Fibroblast of the conjunctiva (primary cell): ENCODE measurements at places on chromosomes 1 and 21.

DNA sequence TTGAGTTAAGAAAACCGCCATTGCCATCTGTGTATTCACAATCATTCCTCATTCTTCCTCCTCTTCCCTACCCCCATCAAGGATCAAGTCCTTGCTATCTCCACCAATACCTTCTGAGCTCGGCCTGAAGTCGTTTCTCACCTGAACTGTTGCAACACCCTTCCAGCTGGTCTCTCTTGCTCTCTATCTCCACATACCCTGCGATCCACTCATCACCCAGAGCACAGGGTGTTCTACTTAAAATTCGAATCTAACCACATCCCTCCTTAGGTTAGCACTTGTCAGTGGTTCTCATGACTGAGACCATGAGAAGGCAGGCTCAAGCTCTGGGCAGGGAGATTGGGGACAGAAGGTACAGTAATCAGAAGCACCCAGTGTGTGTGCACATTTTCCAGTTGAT is 4.6 kb downstream of the IVL start:
- DNase-seq: no peak

GRCh38 chr1:151050051-151050688 is 2.6 kb downstream of the C1orf56 start:
- DNase-seq: no peak

GRCh38 chr1:216456682-216457081 is 33.4 kb upstream of the USH2A start:
- DNase-seq: peak; percentile 42

DNA sequence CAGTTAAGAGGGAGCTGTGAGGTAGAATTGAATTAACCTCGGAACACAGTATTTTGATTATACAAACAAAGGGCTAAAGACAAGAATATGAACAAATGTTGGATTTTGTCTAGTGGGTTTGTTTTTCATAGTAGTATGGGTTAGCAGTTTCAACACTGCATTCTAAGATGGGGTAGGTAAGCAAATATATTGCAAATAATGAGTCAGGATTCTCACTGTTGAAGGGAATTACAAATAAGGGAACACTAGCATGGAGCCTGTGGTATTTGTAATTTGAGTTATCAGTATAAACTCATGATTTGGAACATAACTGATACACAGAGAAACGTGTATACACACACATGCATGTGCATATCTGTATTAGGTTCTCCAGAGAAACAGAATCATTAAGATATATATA is 44.5 kb downstream of the CD55 start:
- no peak for DNase-seq

DNA sequence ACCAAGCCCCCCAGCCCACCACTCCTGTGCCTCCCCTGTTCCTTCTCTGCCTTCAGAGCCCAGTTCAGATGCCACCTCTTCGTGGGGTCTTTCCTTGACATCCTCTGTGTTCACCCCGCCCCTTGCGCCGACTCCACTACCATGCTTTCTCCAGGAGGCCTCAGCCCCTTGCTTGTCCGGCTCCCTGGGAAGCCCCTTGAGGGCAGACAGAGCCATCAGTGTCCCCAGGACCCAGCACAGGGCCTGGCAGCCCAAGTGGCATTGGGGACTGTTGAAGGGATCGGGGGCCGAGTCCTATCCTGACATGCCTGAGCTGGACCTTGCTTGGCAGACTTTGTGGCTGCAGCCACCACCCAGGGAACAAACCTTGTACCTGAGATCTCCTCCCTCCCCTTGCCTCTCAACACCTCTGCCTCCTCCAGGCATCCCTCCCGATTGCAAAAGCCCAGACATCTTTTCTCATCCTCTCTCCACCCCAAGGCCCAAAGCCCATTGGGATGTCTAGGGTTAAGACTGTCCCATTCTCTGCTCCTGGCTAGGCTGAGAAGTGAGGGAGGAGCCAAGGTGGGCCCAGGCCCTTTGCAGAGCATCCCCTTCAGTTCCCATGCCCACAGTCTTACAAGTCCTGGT is 3.4 kb downstream of the CLDN19 start:
- DNase-seq: no peak
